ENCODE measurements at places on chromosomes 3 and 15.

DNA sequence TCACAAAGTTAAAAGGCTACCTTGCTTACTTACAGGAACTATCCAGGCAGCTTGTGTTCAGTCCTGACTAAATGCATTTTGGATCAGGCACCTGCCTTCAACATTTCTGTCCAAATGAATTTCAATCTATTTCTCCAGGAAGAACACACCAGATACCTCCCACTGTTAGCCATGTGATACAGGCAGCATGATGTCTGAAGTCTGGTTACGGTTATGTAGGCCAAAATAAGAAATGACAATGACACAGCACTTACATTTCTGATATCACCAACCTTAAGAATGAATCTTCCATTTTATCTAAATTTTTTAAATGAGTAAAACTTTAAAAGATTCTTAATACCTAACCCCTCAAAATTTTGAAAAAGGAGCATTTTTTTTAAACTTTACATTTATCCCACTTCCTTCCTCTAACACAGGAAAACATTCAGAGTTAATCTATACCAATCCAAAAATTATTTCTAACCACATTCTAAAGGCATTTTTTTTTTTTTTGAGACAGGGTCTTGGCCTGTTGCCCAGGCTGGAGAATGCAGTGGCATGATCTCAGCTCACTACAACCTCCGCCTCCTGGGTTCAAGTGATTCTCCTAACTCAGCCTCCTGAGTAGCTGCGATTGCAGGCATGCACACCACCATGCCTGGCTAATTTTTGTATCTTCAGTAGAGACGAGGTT is at the start of gene MAP4:
Gene MAP4, minus strand, starts transcription at position 116 of the 673 bp plus-strand sequence. CDS start 17,556 bp downstream, outside the sequence.
- DNase-seq, result no peak

GRCh38 chr3:110806924-110807323 is 264.7 kb upstream of the NECTIN3 start:
- peak; percentile 7 for DNase-seq

- no peak for DNase-seq
Measured at GRCh38 chr3:97612632-97613031, 151.9 kb upstream of the ARL6 start.

GRCh38 chr15:100204771-100205170 is 137.0 kb downstream of the ADAMTS17 start:
- no peak for DNase-seq

DNA sequence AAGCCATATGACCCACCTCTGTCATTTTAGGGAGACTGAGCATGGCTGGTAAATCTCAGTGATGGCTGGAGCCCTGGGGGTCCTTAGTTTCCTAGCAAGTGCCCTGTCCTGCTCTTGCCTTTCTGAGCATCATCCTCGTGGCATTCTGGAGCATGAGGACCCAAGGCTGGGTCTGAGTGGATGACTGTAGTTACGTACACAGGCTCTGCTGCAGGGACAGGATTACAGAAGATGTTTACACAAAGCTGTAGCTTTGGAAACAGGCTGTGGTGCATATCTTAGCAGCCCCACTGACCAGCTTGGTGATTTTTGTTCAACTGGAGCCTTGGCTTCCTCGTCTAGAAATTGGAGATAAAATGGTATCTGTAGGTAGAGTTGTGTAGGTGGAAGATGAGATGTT is 272.9 kb upstream of the CTDSPL start:
- DNase-seq, result no peak

DNA sequence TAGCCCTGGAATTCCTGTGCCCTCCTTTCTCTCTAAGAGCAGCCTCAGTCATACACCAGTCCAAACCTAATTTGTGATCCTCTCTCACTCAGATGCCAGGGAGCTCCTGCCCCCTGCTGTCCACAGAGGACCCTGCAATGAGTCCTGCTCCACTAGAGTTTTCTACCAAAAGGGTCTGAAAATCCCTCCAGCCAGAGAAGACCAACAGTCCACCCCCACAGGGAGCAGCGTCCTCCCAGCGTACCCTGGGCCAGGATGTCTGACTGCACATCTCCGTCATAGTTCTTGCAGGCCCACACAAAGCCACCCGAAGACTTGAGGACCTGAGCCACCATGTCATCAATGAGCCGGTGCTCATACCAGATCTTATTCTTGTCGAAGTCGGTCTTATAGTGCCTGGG is 15.4 kb downstream of the IDH2 start:
- DNase-seq, result peak; percentile 76

DNA sequence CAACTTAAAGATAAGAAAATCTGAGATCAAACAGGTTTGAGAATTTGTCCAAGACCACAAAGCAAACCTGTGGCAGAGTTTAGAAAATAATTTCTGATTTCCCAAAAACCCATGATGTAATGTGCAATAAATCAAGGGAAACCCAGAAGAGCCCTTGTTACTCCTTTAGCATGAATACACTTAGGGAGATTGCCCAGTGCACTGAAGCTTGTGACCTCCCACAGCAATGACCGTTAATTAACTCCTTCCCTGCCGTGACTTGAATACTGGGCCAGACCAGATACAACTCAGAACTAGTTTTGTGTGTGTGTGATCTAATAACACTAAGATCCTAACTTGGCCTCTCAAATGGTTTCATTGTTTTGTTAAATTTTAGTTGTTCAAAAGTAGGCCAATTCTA is 2.5 kb downstream of the PRKAR2A start:
- no peak for DNase-seq

DNA sequence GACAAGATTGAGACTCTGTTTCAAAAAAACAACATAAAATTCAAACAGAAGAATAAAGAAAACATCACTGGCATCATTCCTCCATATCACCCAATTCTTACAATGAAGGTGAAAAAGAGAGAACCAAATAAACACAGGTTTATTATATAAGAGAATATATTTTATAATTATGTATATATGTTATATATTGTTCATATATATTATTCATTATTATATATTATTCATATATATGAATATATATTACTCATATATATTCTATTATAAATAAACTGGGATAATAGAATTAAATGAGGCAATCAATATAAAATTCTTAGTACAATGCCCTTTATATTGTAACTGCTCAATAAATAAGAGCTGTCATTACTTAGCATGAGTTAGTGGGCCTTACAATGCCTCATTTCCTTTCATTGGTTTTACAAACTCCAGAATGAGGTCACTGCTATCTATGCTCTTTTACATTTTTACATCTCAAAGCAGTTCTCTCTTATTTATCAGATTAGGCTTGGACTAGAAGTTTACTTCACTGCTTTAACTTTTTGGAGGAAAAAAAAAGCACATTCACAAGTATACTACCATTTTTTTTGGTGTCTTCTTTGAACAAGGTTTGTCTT is 135.5 kb upstream of the TTC14 start:
- no peak for DNase-seq

- DNase-seq, result no peak
Measured at GRCh38 chr15:24678485-24678884, 2.9 kb downstream of the NPAP1 start.

- no peak for DNase-seq
Measured at GRCh38 chr3:184603151-184604030, 41.8 kb downstream of the EPHB3 start.

DNA sequence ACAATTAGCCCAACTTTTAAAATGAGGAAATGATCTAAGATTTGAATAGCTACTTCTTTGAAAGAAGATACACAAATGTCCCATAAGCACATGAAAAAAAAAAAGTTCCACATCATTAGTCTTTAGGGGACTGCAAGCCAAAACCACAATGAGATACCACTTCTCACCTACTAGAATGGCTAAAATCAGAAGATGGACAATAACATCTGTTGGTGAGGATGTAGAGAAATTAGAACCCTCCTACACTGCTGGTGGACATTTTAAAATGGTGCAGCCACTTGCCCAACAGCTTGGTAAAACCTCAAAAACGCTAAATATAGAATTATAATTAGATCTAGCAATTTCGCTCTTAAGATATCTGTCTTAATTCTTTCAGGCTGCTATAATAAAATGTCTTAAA is 77.1 kb downstream of the MEX3B start:
- no peak for DNase-seq

- DNase-seq, result no peak
Measured at GRCh38 chr15:99614749-99615288, 49.0 kb downstream of the MEF2A start.

- no peak for DNase-seq
Measured at GRCh38 chr3:37867144-37867543, 5.5 kb downstream of the CTDSPL start.

DNA sequence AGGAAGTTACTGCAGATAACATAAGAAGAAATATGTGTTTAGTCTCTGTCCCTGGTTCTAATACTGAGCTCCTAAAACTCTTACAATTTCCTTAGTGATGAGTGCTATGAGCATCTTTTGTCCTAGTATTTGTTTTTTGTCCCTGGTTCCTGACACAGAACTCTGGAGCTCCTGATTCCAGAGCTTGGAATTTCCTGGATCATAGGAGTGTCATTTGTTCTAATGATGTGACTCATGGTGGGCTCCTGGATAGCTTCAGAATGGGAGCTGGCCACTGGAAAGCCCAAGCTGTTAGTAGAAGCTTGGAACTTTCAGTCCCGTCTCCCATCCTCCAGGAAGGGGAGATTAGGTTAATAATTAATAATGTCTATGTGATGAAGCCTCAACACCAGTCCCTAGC is 98.2 kb downstream of the CNTN6 start:
- DNase-seq, result no peak

DNA sequence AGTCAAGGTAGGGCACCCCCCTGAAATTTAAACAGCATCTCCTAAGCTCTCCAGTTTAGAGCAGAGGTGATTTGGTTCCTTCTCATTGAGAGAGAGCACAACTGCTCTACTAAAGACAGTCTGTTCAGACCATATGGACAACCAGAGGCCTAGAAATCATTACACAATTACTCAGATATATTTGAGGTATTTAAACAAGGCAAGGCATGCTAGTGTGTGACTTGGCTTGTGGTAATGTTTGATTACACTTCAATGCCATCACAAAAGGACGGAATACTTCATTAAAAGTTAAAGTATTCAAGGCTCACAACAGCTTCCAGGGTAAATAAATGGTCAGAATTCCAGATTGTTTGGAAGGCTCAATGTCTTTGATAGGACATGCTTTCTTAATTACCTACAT is 110.2 kb downstream of the LRTM1 start:
- no peak for DNase-seq

DNA sequence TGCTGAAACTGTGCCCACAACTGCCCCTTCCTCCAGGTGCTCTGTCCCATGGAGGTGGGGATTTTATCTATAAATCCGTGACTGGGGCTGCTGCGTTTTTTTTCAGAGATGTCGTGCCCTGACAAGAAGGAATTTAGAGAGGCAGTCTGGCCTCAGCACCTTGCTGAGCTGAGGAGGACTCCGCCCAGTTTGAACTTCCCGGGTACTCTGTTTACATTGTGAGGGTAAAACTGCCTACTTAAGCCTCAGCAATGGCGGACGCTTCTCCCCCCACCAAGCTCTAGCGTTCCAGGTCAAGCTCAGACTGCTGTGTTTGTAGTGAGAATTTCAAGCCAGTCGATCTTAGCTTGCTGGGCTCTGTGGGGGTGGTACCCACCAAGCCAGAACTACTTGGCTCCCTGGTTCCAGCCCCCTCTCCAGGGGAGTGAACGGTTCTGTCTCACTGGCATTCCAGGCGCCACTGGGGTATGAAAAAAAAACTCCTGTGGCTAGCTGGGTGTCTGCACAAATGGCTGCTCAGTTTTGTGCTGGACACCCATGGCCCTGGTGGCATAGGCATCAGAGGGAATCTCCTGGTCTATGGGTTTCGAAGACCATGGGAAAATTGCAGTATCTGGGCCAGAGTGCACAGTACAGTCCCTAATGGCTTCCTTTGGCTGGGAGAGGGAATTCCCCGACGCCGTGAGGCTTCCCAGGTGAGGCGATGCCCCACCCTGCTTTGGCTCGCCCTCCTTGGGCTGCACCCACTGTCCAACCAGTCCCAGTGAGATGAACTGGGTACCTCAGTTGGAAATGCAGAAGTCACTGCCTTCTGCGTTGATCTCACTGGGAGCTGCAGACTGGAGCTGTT is 68.5 kb upstream of the SGO1 start:
- DNase-seq, result no peak

- no peak for DNase-seq
Measured at GRCh38 chr15:98763179-98763578, 114.8 kb downstream of the IGF1R start.

DNA sequence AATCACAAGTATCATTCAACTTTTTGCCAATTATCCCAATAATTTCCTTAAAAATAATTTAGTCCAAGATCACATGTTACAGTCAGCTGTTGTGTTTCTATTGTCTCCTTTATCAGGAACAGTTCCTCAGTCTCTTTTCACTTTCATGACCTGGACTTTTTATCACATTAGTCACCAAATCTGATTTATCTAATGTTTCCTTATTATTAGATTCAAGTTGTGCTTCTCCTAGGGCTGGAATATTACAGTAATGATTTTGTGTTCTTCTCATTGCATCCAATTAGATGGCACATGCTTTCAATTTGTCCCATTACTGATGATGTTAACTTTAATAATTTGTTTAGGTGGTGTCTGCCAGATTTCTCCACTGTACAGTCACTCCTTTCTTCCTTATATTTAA is 66.3 kb upstream of the DCBLD2 start:
- no peak for DNase-seq

GRCh38 chr3:172174513-172175253 is 135.3 kb downstream of the FNDC3B start:
- no peak for DNase-seq

GRCh38 chr3:183494341-183494740 is 61.2 kb downstream of the KLHL6 start:
- DNase-seq, result no peak

GRCh38 chr3:190013943-190014924 is 106.5 kb downstream of the P3H2 start:
- no peak for DNase-seq

DNA sequence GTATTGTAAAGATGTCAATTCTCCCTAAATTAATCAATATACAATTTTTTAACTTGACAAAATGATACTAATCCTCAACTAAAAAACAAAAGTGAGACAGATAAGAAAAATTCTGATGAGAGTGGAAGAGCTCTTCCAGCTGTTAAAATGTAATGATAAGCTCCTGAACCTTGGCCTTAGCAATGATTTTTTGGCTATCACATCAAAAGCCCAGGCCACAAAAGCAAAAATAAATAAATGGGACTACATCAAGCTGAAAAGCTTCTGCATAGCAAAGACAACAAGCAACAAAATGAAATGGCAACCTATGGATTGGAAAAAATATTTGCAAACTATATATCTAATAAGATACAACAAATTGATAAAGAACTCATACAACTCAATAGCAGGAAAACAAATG is 24.0 kb upstream of the SRPRB start:
- no peak for DNase-seq

DNA sequence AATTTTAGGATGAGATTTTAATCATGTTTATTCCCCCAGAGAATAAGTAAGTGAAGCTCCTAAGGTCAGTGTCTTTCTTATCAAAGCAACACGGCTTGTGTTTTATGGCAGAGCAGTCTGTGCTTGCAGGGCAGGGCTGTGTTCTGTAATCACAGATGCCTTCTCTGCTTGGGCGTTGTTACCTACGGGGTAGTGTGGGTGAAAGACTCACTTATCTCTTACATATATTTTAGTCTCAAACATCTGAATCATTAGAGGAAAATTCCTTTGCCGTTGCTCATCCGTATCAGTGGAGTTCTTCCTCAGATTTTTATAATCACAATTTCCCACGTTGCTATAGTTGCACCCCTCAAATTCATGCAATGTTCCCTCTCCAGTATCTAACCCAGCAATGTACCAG is 271.7 kb upstream of the MEIS2 start:
- no peak for DNase-seq

Data from MCF 10A (cell line).